ENCODE measurements at places on chromosomes 12 and 14. TPM values are rescaled to one million over a fixed set of nuclear protein-coding genes. Genes with fewer than 3 reads are reported as not detected.
A peak's percentile ranks its signal among the peaks of the same experiment; 100 is the strongest.

DNA sequence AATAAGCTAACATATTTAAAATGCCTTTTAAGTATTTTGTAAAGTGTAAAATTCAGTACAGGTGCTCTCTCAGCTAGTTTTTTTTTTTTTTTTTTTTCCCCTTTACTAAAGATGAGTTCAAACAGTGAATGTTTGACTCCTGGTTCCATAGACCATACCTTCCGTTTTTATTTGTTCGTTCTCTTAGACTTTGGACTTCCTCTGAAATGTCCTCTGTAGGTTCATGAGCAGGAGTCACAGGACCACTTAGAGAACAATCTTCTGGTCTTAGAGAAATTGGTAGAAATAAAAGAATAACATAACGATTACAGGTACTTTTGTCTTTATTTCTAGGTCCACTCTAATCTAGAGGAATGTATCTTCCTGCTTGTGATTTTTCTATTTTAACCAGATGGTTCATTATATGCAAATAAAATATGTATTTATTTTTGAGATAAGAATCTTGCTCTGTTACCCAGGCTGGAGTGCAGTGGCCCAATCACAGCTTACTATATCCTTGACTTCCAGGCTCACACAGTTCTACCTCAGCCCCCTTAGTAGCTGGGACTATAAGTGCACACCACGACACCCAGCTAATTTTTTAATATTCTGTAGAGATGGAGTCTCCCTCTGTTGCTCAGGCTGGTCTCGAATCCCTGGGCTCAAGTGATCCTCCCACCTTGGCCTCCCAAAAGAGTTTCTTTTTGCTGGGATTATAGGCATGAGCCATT lies 25.8 kb downstream of the STYX start:
- H3K4me3 ChIP-seq, result no peak overlapping the region
- no peak overlapping the region for H3K27ac ChIP-seq

- DNase-seq, result no peak
- H3K4me3 ChIP-seq, result no peak overlapping the region
- no peaks in the 10 kb centered on the region for H3K27me3 ChIP-seq
- H3K27ac ChIP-seq, result no peak overlapping the region
Measured at GRCh38 chr14:64080452-64080851, 213.7 kb downstream of the ESR2 start.

DNA sequence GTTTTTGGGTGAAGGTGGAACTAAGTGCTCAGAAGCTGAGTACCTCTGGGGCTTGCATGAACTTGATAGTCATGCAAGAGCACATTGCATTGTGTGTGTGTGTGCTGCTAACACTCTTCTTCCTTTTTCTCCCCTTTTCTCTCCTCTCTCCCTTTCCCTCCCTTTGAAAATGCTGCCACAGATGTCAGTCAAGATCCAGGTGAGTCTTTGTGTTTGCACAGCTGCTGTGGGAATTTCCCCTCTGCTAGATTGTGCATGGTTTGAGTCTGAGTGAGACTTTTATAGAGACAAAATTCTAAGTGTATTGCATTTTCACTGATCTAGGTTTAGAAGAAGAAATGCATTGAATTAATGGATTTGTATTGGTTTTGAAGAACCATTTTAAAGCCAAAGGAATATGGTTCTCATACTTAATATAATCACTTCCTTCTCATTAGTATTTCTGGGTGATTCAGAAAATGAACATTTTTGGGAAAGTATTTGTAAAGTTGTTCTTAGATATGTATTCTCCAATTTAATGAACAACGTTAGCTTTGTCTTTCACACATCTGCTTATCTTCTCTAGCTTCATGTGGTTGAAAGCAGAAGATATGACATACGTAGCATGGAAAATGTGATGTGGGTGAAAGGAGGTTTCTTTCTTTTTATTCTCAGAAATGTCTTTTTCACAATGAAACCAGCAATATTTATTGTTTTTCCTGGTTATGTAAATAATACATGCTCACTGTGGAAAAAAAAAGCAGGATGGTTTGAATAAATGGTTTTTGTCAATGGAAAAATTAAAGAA lies 108.5 kb downstream of the NRXN3 start:
- H3K27me3 ChIP-seq, result no peaks in the 10 kb centered on the region
- no peak for DNase-seq
- H3K36me3 ChIP-seq, result no peaks in the 10 kb centered on the region
- no peak overlapping the region for H3K4me3 ChIP-seq
- H3K4me1 ChIP-seq, result no peaks in the 10 kb centered on the region

- no peak overlapping the region for H3K4me3 ChIP-seq
- peak; percentile 86 for DNase-seq
- H3K4me1 ChIP-seq, result peaks cover 13% of the 10 kb centered on the region
- peak overlapping the region; percentile 8 for H3K27ac ChIP-seq
Measured at GRCh38 chr14:58747181-58747580, 109.4 kb downstream of the DACT1 start.

DNA sequence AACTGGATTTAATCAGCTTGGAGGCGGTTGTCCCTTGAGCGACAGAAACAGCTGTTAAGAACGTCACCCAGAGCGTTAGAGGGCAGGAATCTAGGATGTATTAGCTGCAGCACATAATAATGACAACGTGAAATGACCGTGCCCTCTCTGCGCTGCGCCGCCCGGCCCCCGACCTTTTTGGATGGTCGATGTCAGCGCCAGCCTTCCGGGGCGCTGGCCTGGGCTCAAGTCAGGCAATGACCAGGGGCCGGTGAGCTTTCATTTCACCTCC lies 427 bp upstream of the TMEM120B start:
- H3K36me3 ChIP-seq, result 0 out of 2 replicates have a peak, but pooled peaks cover 1% of the 10 kb centered on the region
- peak overlapping the region; percentile 75 for H3K4me3 ChIP-seq
- DNase-seq, result no peak
- H3K4me1 ChIP-seq, result peaks cover 8% of the 10 kb centered on the region
- peak overlapping the region; percentile 64 for H3K27ac ChIP-seq
- H3K27me3 ChIP-seq, result no peaks in the 10 kb centered on the region

DNA sequence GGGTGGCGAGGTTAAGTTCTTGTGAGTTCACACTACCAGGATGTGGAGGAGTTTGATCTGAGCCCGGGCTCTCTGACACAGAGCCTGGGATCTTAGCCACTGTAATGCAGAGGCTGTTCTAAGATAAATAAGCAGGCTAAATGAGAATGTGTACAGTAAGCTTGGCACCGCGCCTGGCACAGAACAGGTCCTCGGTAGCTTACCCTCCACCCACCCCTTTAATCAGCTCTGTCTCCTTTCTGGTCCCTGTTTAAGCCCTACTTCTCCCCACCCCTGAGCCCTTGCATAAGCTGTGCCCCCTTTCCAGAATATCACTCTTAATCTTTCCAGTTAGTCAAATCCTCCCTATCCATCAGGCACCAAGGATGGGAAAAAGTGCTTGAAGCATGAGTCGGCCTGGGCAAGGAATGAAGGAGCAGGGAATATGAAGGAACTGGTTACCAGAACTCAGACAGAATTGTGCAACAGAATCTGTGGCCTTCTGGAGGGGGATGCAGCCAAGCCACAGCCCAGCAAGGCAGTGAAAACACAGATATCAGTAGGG lies 32.8 kb upstream of the CMKLR1 start:
- H3K36me3 ChIP-seq, result no peaks in the 10 kb centered on the region
- H3K27ac ChIP-seq, result no peak overlapping the region

DNA sequence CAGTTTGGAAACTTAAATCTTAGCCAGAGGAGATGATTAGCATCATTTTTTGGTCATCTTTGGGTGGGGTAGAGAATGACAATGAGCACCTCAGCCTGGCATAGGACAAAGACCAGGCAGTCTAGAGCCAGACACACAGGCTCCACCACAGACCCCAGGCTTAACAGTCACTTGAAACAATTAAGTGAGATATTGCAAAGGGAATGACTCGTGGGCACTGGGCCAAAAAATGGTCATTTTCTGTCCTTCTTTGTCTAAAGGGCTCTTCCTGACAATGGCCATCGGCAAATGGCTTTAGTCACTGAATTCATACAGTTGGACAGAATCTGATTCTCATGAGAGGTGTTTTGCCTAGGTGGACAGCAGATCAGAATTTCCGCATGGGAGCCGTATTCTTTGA lies 78.0 kb upstream of the DICER1 start:
- no peak overlapping the region for H3K27ac ChIP-seq
- no peak overlapping the region for H3K4me3 ChIP-seq
- H3K36me3 ChIP-seq, result no peaks in the 10 kb centered on the region
- DNase-seq, result no peak
- H3K4me1 ChIP-seq, result no peaks in the 10 kb centered on the region
- no peaks in the 10 kb centered on the region for H3K27me3 ChIP-seq

DNA sequence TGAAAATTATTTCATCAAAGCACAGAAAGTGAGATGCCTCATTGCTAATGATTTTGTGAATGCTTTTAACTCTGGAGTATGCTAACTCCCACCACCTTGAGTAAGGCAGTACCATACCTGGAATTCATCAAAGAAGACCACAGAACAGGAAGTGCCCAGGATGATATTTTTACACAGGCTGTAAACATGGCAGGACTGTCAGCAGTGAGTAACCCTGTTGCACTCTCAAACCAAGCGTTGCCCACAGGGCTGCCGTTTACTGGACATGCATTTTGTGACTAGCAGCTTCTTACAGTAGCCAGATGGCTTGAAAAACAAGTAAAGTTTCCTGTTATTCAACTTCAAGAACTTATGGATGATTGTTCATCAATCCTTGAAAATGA lies 42.4 kb downstream of the RALGAPA1 start:
- H3K4me1 ChIP-seq, result no peaks in the 10 kb centered on the region
- no peaks in the 10 kb centered on the region for H3K36me3 ChIP-seq
- no peaks in the 10 kb centered on the region for H3K27me3 ChIP-seq
- no peak overlapping the region for H3K4me3 ChIP-seq

DNA sequence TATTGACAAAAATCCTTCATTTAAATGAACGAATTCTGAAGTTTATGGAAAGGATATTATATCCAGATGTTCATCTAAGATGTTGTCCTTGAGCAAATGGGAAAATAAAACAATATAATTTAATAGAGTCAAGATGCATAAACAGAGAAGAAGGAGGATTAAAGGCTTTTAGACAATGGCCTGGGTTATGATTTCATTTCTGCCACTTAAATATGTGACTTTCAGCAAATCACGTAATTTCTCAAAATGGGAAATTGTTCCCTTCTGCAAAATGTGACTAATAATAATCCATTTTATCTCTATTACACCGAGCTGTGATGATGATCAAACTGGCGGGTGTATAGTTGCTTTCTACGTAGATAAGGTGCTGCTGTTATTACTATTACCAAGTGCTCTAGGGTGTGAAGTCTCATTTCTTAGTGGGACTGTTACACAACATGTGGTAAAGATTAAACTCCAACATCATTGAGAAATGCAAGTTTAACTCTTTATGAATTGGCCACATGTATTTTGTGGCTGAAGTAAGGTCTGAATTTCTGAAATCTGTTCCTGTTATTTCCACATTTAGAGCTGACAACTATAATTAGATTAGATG lies 157.0 kb downstream of the MYRFL start:
- DNase-seq, result no peak
- H3K4me3 ChIP-seq, result no peak overlapping the region
- H3K4me1 ChIP-seq, result peaks cover 2% of the 10 kb centered on the region
- no peaks in the 10 kb centered on the region for H3K27me3 ChIP-seq
- H3K27ac ChIP-seq, result no peak overlapping the region

GRCh38 chr12:19783547-19784444 lies 344.5 kb downstream of the AEBP2 start:
- H3K27me3 ChIP-seq, result no peaks in the 10 kb centered on the region
- no peak overlapping the region for H3K4me3 ChIP-seq
- H3K27ac ChIP-seq, result no peak overlapping the region
- no peaks in the 10 kb centered on the region for H3K36me3 ChIP-seq
- H3K4me1 ChIP-seq, result peaks cover 9% of the 10 kb centered on the region

- H3K4me1 ChIP-seq, result peaks cover 4% of the 10 kb centered on the region
- no peaks in the 10 kb centered on the region for H3K27me3 ChIP-seq
- H3K4me3 ChIP-seq, result no peak overlapping the region
- peaks cover 17% of the 10 kb centered on the region for H3K36me3 ChIP-seq
- H3K27ac ChIP-seq, result no peak overlapping the region
- no peak for DNase-seq
Measured at GRCh38 chr14:96519970-96520369, 17.8 kb downstream of the PAPOLA start.

DNA sequence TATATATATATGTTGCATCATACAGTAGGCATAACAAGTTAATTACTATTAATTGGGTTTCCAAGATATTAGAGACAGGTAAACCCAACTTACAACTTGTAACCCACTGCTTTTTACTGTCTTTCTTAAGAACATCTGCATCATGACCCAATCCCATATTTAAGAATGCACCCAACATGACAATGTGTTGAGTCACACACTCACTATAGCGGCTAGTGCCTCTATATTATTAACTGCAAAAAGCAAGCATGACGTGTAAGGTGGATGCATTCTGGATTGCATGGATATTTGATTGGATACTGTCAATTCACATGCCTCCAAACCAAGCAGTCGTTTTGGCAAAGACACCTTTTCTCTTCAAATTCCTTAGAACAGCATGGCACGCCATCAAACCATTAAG lies 68.2 kb downstream of the KSR2 start:
- no peaks in the 10 kb centered on the region for H3K36me3 ChIP-seq
- DNase-seq, result peak; percentile 8
- H3K27ac ChIP-seq, result no peak overlapping the region
- no peak overlapping the region for H3K4me3 ChIP-seq
- no peaks in the 10 kb centered on the region for H3K4me1 ChIP-seq

GRCh38 chr12:66944365-66944764 lies 265.5 kb upstream of the GRIP1 start:
- H3K27me3 ChIP-seq, result no peaks in the 10 kb centered on the region
- no peaks in the 10 kb centered on the region for H3K36me3 ChIP-seq
- no peak overlapping the region for H3K27ac ChIP-seq
- no peak overlapping the region for H3K4me3 ChIP-seq

- DNase-seq, result no peak
- peaks cover 19% of the 10 kb centered on the region for H3K36me3 ChIP-seq
- H3K4me3 ChIP-seq, result no peak overlapping the region
- H3K27ac ChIP-seq, result no peak overlapping the region
Measured at GRCh38 chr12:3042394-3042793, 34.8 kb upstream of the TSPAN9 start.

GRCh38 chr12:30928356-30929244 lies 2.1 kb downstream of the TSPAN11 start:
- no peak overlapping the region for H3K27ac ChIP-seq
- H3K4me1 ChIP-seq, result peaks cover 3% of the 10 kb centered on the region
- H3K36me3 ChIP-seq, result no peaks in the 10 kb centered on the region
- H3K4me3 ChIP-seq, result no peak overlapping the region

- H3K4me3 ChIP-seq, result no peak overlapping the region
- no peaks in the 10 kb centered on the region for H3K27me3 ChIP-seq
- DNase-seq, result no peak
Measured at GRCh38 chr12:42486407-42486806, 103.1 kb downstream of the PRICKLE1 start.

GRCh38 chr12:49762468-49762847 lies 21.1 kb downstream of the TMBIM6 start:
- H3K27me3 ChIP-seq, result no peaks in the 10 kb centered on the region
- DNase-seq, result no peak
- H3K4me3 ChIP-seq, result no peak overlapping the region
- H3K36me3 ChIP-seq, result peaks cover 61% of the 10 kb centered on the region
- H3K27ac ChIP-seq, result no peak overlapping the region
- no peaks in the 10 kb centered on the region for H3K4me1 ChIP-seq

Gene NOXRED1
- polyA plus RNA-seq, result 0.06 TPM

Gene CD27
- 0.07 TPM for polyA plus RNA-seq

Gene PIWIL1
- not detected for polyA plus RNA-seq

Gene ZNF410
- 27.9 TPM for polyA plus RNA-seq

Gene BCL2L14
- not detected for polyA plus RNA-seq

Gene NELL2
- polyA plus RNA-seq, result 0.26 TPM

Gene AMN
- polyA plus RNA-seq, result 0.11 TPM

Gene PHETA1
- polyA plus RNA-seq, result 6.6 TPM

Gene KLHL33
- polyA plus RNA-seq, result 0.03 TPM

Gene PLA2G1B
- not detected for polyA plus RNA-seq

Gene FAM181A
- polyA plus RNA-seq, result not detected

Gene LTB4R2
- 1.7 TPM for polyA plus RNA-seq
